ENCODE measurements at places on chromosomes 13 and 19.

DNA sequence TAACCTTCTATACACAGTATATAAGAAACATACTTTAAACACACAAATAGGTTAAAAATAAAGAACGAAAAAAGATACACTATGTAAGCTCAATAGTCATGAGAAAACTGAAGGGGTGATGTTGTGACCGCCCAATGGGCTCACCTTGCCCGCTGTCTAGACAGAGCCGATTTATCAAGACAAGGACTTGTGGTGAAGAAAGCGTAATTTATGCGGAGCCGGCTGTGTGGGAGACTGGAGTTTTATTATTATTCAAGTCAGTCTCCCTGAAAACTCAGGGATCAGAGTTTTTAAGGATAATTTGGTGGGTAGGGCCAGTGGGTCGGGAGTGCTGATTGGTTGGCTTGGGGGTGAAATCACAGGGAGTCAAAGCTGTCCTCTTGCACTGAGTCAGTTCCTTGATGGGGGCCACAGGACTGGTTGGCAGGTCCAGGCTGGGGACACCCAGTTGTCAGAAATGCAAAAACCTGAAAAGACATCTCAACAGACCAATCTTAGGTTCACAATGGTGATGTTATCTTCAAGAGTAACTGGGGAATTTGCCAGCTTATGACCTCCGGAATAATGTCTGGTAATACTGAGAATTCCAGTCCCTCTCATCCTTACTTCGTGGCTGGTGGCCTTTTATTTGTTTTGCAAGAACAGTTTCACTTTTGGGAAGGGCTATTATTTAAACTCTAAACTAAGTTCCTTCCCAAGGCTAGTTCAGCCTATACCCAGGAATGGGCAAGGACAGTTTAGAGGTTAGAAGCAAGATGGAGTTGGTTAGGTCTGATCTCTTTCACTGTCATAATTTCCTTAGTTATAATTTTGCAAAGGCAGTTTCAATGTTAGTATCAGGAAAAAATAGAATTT, 96.6 kb downstream of the UBL3 start:
- DNase-seq = no peak

DNA sequence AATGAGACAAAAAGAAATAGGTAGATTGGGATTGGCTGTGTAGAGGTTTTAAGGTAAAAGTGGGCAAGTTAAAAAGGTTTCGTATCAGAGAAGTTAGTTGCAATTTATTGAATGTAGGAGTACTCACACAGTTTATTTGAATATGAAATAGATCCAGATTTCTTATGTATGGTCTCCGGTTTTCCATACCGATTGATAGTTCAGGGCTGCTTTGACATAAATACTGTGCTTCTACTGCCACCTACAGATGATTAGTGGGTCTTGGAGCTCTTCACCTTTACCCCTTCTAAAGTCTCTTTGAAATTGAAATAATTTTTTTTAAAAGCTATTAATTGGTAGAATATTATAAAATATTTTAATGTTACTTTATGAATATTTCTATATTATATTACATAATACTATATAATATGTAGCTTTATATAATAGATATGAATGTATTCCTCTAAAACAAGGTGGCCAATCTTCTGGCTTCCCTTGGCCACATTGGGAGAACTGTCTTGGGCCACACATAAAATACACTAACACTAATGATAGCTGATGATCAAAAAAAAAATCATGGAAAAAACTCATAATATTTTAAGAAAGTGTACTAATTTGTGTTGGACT, 7.7 kb upstream of the GPR18 start:
- DNase-seq = no peak

DNA sequence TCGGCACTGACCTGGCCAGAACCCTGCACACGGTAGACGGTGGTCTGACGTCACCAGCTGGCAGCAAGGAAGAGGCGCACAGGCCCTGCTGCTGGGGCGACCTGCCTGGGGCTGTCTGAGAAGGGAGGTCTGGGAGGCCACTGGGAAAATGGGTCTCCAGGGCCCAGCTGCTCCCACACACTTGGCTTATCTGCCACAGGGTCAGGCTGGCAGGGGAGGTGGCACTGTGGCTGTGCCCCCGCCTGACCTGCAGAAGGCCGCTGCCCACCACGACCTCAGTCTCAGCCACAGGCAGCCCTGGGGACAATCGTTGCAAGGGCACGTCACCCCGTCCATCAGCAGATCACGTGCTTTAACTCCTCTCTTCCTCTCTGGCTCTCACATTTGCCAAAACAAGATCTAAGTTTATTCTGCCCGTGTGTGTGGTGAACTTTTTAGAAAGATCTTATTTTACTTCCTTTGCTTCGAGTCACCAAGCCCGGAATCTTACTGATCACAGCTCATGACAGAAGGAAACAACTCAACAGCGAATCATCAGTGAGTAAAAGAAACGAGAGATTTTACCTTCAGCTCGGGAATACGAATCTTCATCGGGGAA, 45.2 kb upstream of the RANBP3 start:
- DNase-seq = no peak

GRCh38 chr13:50073340-50073739, 58.1 kb downstream of the KCNRG start:
- DNase-seq = no peak

DNA sequence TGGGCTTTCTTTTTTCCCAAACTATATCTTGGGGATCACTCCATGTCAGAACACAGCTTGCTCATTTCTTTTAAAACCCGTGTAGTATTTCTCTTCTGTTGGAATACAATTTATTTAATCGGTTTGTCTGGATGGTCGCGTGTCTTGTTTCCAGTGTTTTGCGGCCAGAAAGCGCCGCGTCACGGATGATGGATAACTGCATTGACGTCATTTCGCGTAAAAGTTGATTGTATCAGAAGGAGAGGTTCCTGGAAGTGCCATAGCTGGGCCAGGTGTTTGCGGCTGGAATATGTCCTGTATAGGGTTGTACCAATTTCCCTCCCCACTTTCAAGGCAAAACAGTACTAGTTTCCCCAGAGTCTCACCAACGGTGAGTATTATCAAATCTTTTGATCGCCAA, 9.7 kb downstream of the ACTL9 start:
- no peak for DNase-seq

Measured in right renal cortex interstitium (tissue), 3 donors.